T-helper 22 cell (primary cell): ENCODE measurements at places on chromosomes 2 and 18.

DNA sequence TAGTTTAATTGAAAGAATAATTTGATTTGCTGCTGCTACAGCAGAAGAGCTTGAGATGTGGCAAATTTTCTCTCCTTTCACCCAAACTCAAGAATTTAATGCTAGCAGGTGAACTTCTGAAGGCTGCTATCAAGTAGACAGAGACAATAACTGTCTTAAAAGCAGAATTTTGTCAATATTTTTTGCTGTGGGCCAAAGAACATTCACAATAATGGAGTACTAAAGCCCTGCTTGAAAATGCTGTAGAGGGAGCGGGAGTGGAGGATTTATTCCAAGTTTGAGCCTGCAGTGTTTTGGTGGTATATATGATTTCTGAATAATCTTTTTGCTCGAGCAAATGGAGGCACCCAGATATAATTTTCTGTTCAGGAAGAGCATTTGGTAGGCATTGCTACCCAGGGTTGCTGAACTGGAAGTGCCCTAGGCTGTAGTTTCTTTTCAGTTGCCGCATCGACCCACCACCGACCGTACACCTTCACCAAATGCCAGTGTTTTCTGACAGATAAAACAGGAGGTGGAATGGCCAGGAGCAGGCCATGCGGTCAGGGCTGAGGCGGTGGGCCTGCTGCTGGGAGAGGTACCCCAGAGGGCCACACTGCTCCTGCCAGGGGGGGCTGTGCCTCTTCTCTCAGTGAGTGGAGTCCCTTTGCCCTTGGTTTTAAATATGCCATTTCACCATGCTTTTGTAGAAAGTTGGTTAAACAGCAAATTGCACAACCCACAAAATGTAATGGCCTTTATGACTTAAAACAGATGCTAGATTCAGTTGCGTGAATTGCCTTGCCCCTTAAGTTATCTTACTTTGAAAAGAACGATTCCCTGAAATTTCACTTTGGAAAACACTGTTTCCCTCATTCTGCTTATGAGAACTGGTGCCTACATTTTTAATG is 36.4 kb downstream of the TSHZ1 start:
- no peak for DNase-seq

DNA sequence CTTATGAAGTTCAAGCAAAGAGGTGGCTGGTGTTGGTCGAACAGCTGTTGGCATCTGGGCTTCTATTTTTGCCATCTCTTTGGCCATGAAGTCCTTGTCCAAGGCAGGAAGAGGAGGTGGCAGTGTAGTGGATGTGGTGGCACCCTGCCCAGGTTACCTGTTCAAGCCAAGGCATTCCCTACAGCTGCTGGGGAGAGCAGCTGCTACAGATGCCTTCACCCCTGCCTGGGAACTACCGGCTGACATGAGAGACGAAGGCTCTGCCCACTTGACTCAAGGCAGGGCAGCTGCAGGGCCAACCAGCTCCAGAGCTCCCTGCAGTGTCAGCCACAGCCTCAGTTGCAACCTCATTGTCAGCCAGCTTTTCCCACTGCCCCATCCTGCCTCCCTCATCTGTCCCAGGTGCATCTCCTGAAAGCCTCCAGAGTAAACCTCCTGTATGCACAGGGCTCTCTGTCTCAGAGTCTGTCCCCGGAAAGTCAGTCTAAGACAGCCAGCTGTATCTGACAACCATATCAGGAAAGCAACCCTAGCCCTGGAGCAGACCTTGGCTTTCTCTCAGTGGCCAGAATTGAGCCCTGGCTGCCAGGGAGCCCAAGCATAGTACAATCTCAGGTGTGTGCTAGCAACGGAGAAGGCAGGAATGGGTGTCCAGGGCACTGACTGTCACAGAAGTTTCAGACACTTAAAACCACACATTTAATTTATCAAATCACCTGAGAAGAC is 115.9 kb downstream of the RPIA start:
- DNase-seq: no peak

- DNase-seq: no peak
Observed at GRCh38 chr2:130790312-130790711, 35.0 kb downstream of the AMER3 start.

DNA sequence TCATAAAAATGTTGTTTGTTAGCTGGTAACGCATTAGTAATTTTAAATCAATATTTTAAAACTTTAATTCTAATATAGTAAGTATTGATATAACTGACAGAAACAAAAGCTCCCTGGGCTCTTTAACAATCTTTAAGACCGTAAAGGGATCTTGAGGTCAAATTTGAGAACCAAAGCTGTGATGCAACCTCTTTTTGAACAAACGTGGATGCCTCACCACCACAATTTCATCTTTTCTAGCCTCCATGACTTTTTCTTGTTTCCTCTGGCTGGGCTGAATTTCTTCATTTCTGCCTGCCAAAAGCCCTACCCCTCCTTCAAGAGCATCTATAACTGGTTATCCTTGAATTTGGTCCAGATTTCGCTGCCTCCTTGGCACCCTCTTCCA is 563 bp upstream of the POLE4 start:
- DNase-seq: no peak
